ENCODE measurements at places on chromosomes 7 and 10.

GRCh38 chr7:27704422-27705199, 35.4 kb upstream of the TAX1BP1 start:
- peak; percentile 29 for DNase-seq

GRCh38 chr10:84401854-84402611, 73.6 kb downstream of the CCSER2 start:
- DNase-seq, result no peak

- DNase-seq, result peak; percentile 36
Measured at GRCh38 chr10:59346321-59346720, 16.0 kb downstream of the FAM13C start.

DNA sequence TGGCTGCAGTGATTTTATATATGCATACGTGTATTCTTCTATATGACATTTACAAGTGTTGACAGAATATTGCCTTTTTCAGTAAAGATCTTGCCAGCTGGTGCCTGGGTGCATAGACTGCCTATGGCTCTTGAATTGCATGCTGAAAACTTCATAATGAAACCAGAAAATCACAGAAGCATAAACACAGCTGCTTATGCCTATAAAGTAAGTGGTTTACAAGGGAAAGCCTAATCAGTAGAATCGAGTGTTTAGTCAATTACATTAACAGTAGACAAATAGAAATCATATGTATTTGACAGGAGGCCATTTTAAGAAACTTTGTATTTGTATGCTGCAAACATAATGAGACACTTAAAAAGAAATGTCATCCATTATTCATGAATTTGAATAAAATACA, 82.5 kb downstream of the TMEM168 start:
- no peak for DNase-seq

DNA sequence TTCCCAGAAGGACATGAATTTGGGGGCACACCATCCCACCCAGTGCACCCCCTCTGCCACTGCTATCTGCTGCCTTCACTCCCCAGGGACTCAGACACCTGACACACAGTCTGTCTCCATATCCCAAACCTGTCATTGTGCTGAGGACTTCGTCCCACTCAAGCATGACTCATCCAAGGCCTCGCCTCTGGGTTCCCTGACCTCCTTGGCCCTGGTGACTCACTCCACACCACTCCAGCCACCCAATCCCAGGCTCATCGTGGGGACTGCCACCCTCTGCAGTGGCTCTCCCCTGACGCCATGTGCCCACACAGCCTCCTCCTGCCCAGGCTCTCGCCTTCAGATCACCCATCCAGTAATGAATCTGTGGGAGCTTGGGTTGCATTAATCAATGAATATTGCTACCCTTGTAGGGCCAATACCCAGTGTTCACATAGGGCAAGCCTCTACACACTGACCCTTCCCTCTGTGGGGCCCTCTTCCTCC, 6.6 kb upstream of the INSIG1 start:
- DNase-seq, result no peak

DNA sequence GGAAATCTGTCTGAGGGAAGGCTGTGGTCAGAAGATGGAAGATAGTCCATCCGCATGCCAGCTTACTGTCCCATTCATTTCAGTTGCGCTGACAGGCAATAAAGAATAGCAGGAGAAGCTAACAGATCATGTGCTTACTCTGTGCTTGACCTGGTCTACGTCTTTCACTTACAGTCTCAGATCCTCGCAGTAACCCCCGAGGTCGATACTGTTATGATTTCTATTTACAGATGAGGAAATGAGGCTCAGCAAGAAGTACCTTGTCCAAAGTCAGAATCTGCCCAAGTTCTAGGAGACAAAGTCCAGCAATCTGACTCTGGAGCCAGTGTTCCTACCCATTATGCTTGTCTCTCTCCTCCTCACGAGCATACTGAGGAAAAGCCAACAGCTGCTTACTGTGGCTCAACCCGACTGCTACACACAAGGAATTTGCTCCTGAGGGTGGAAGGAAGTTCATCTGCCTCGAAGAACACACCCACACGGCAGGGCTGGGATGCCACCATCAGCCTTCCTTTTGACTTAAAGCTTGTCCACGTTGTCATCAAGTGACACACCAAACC, 74.2 kb downstream of the MINPP1 start:
- peak; percentile 47 for DNase-seq

GRCh38 chr10:69345890-69346474, 67.7 kb downstream of the HK1 start:
- DNase-seq, result no peak

GRCh38 chr10:108911814-108912541, 1011.3 kb downstream of the XPNPEP1 start:
- DNase-seq, result peak; percentile 53

DNA sequence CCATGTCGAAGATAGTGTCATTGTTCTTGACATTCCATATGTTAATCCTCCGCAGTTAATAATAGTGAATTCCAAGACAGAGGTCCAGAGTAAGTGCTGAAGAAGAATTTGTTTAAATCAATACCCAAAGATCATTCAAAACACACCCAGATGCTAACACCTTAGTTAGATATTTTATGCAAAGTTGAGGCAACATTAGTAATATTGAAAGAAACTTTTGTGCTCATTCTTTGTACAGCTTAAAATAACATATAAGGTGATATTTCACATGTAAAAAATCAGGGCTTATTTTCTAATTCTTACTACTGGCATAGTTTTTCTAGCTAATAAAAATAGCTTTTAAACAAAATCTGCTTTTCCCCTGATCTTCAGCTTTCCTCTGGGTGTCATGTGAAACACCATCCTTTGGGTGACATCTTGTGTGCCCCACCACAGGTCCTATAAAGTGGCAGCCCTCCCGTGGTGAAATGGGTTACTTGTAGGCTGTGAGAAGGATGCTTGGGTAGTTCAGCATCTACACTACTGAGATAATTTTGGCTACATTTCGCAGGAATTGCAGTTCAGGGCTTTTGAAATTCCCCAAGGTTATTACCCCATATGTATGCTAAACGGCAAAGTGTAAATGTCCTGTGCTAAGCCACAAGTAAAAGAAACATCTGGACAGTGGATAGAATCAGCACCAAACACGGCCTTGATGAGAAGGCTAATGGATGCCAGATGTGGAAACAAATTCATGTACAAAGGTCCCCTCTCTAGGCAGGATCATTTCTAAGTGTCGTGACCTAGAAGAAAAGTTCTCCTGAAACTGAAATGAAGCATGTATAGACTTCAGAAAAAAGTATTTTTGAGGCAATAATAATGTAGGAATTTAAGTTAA, 105.4 kb downstream of the GRM3 start:
- DNase-seq, result peak; percentile 33

GRCh38 chr10:130301021-130301892, 165.1 kb downstream of the GLRX3 start:
- peak; percentile 72 for DNase-seq

DNA sequence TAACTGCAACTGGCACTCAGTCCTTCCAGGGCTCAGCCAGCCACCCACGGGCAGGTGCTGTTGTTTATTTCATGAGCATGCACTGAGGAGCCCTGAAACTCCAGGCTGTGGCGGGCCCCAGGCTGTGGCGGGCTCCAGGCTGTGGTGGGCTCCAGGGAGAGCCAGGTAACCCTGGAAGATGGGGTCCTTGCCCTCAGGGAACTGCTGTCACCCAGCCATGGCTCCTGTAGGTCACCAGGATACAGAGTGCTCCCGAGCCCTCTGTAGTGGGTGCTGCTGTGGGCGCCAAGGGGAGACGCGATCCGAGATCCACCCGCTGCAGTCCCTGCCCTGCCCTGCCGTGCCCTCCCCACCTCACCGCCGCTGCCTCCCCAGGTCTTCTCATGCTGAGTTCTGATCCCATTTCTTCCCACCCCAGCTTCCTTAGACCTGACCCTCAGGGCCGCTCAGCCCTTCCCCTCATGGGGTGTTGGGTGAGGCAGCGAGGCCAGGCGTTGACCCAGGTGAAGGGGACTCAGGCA, 29.6 kb downstream of the LRRC27 start:
- no peak for DNase-seq

GRCh38 chr10:10685566-10685965, 332.1 kb upstream of the CELF2 start:
- no peak for DNase-seq

- DNase-seq, result no peak
Measured at GRCh38 chr10:49179699-49180443, 8.3 kb downstream of the TMEM273 start.
